ENCODE measurements at places on chromosomes 5 and 9. TPM values are rescaled to one million over a fixed set of nuclear protein-coding genes. Genes with fewer than 3 reads are reported as not detected.

DNA sequence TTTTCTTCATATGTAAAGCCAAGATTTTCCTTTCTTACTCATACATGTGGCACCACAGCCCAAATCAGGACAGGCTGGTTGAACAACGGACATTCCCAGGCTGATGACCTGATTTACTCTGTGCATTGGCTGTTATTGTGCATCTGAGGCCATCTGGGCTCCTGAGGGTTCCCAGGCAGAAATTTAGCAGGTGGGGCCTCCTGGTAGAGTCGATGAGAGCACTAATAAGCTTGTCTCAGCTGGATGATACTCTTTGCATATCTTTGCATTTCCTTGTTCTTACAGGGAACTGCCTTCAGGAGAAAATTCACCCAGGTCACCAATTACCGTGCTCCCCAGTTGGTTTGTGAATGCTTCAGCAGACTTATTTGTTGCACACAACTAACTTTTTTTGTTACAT is 605.1 kb downstream of the ELAVL2 start:
- peaks cover 22% of the 10 kb centered on the region for H3K36me3 ChIP-seq
- DNase-seq, result no peak
- H3K4me3 ChIP-seq, result no peak overlapping the region

DNA sequence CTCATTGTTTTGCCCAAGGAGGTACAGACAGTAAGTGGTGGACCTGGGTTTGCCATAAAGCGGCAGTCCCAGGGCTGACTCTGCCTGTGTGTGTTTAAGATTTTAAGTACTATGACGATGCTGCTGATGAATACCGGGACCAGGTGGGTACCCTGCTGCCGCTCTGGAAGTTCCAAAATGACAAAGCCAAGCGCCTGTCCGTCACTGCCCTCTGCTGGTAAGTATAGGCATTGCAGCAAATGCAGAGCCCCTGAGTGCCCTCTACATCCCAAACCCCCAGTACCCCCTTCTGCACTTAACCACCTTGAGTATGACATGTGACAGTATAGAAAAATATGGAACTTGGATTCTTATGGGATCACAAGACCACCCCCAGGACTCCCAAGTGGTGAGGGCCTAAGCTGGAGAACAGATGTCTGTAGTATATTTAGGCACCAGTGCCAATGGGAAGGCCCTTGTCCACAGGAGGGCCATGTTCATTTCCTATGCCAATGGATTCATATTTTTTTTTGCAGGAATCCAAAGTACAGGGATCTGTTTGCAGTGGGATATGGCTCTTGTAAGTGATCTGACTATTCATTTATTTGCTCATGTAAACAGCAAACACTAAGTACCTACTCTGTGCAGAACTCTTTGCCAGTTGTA is 22.0 kb downstream of the ENHO start:
- no peaks in the 10 kb centered on the region for H3K27me3 ChIP-seq
- H3K36me3 ChIP-seq, result no peaks in the 10 kb centered on the region
- DNase-seq, result peak; percentile 72

- H3K36me3 ChIP-seq, result peaks cover 5% of the 10 kb centered on the region
- no peaks in the 10 kb centered on the region for H3K27me3 ChIP-seq
- H3K4me3 ChIP-seq, result no peak overlapping the region
- peaks cover under 1% of the 10 kb centered on the region for H3K4me1 ChIP-seq
- no peak for DNase-seq
Measured at GRCh38 chr5:116872986-116873385, 298.4 kb upstream of the SEMA6A start.

The KCNV2 gene
- total RNA-seq, result not detected

The SARDH gene
- 5.3 TPM for total RNA-seq
